Femur (tissue), 1 donor: ENCODE measurements at places on chromosomes 2 and 18.
A peak's percentile ranks its signal among the peaks of the same experiment; 100 is the strongest.

DNA sequence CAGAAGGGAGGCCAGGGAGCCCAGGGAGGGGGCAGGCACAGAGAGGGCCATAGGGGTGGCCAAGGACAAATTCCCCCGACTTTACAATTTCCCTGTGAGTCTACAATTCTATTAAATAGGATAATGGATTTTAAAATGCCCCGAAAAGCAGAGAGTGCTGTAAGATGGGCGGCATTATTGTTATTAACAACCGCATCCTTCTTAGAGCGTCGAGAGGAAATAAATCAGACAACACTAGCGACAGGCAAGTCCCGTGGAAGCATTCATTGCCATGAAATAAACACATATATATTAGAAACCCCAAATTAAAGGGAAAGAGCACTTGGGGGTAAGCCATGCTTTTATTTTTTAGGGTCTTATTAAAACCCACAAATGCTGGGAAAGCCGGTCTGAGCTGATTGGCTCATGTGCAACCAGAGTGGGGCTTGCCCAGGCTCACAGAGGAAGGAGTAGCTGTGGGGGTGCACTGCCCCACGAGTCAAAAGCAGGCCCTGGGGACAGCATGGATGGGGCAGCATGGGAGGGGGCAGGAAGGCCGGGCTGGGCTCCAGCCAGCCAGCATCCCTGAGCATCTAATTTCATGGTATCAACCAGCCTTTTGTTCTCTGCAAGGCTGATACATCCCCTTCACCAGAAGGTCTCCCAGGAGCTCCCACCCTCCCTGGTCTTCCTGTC lies 187.1 kb downstream of the CELF4 start:
- DNase-seq: no peak

DNA sequence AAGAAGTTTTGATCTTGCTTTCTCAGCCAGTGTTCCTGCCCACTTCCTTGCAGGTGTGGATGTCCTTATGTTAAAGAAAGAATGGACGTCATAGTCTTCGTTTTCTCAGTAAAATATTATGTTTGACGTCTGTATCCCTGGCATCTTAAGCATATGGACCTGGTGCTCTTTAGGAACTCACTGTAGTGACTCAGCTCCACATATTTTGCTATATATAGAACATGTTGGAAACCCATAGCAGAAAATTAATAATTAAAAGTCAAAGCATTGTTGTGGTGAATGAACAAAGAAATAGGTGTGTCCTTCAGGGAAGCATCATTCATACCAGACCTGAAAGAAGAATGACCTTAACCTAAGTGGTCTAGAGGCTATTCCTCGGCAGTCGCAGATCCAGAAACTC lies 196.1 kb downstream of the MCFD2 start:
- no peak for DNase-seq

- DNase-seq: no peak
Observed at GRCh38 chr18:46068763-46069162, 3.3 kb downstream of the PSTPIP2 start.

DNA sequence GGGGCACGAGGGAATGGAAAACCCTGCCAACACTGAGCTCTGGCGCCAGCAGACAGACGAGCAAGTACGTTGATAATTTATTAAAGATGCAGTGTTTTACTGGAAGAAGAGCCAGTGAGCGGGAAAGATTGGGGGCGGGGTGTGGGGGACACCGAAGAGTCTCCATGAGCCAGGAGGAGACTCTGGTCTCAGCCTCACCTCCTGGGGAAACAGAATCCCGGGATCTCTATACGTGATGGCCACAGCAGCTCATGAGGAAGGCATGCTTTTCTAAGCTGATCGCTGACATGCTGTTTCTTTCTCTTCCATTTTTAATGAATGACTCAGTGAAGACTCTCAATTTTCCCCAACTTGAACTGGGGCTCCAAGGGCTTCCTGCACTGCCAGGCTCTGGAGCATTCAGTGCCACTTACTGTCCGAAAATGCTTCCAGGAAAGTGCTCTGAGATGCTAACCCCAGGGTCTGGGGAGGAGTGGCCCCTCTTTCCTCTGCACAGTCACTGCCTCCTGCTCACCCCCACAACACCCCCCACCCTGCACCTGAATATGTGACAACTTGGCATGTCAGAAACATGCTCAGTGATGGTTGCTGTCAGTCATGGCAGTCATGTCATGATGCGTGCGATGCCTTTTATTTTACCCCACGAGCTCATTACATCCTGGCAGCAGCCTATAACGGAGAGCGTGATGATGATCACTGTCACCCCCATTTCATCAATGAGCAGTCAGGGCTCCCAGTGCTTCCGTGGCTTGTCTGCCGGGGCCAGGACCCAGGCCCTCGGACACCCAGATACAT lies 164.2 kb upstream of the CAPN13 start:
- DNase-seq: no peak

DNA sequence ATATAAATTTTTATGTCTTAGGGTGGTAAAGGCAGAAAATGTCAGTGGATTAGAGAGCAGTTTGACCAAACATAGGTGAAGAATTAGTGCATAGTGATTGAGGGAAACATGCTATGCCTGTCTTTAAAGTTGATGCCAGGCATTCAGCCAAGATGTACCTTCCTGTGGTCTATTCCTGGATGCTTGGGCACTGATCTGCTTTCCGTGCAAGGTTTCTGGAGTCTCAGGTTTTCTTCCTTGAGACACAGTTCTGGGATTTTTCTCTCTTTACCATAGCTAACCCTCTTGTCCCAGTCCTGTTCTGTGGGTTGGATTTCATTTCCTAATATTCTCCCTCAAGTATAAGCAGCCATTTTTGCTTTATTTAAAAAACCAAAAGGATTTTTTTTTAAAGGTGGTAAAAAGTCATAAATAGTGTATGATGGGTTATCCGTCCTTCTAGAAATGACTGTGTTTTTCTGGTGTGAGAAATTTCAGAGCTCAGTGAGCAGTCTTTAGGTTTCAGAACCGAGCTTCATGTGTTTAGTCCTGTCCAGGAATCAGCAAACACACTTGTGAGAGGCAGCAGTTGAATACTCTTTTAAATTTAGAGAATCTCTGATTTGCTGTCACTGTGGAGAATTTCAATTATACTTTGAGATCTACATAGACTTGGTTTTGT lies 43.0 kb upstream of the CYBRD1 start:
- DNase-seq: no peak

DNA sequence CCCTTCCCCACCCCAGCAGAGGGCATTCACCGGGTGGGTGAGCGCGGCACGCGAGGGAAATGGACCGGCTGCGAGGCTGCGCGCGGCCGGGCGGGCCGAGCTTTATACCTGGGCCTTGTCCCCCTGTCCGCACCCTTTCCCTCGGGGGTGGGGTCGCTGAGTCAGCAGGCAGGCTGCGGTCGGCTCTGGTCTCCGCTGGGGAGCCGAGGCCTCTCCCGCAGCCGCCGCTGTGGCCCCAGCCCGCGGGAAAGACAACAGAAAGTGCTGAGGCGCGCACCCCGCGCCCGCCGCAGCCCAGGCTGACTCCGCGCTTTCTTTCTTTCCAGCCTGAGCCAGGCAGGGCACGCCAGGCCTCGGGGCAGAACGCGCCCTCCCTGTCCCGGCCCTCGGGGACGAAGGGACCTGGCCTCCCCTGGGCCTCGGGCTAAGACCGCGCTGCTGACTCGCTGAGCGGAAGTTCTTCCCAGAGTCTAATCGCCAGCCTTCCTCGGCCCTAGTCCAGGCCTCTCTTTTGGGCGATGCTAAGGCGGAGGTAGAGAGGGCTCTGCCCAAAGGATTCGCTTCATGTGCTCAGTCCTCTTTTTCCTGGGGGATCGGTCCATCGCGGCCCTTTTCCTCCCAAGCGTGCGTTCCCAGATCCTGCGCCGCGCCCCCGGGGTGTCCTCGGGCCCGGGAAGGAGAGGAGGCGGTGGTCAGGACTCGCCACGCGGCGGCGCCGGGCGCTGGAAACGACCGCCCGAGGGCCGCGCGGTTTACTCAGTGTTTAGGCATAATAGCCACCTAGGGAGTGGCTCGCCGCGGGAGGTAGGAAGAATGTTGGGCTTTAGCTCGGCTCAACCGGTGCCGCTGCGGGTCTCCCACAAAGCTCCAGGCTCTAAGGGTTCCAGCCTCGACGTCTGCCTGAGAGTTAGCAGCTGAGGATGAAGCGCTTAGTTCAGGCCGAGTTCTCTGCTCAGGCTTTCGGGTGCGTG lies at the start of gene CRYBA2:
TSS of gene CRYBA2 (minus strand) at position 78 of the 971 bp plus-strand sequence. CDS start 246 bp downstream, outside the sequence.
- DNase-seq: no peak

- DNase-seq: no peak
Observed at GRCh38 chr2:153476491-153476815, 2.1 kb downstream of the RPRM start.

GRCh38 chr2:11389551-11390398 lies 45.3 kb upstream of the ROCK2 start:
- peak; percentile 58 for DNase-seq

- no peak for DNase-seq
Observed at GRCh38 chr18:45802814-45803492, 22.5 kb upstream of the SIGLEC15 start.

- DNase-seq: no peak
Observed at GRCh38 chr2:19769513-19769912, 132.3 kb downstream of the TTC32 start.

- peak; percentile 86 for DNase-seq
Observed at GRCh38 chr18:48781163-48781987, 169.4 kb downstream of the SMAD7 start.

GRCh38 chr2:228798458-228799207 lies 472.5 kb downstream of the PID1 start:
- DNase-seq: no peak

- DNase-seq: no peak
Observed at GRCh38 chr2:124585277-124585676, 560.2 kb downstream of the CNTNAP5 start.

- DNase-seq: no peak
Observed at GRCh38 chr2:232568161-232568560, 17.7 kb downstream of the EIF4E2 start.

DNA sequence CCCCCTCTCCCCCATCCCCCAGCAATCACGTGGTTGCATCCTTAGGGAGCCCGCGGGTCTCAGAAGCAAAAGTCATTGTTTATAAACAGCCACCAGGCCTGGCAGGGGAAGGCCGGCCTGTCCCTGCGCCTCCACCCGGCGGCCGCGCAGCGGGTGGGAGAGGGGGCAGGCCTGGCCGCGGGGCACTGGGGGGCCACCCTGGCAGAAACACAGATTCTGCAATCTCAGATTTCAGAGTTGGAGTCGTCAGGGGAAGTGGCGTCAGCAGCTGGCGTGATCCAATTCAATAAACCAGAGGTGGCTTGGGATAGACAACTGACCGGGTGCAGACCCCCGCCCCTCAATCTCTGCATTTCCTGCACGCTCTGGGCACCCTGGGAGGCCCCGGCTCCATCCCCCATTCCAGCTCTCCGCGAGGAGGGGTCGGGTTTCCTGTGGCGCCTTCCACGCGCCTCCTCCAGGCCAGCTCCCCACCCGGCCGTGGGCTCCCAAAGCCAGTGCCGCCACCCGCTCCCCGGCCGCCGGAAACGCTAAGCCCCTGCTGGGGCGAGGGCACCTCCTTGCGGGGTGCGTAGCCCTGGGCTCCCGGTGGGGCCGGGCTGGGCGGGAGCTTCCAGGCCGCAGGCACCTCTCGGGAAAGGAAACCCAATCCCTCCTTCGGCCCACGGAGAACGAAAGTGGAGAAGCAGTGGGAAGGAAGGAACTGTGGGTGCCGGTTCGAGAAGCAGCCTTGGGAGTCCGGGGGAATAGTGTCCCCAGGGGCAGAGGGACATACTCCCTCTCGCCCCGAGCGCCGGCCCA lies 1.1 kb downstream of the BIN1 start:
- DNase-seq: peak; percentile 79

DNA sequence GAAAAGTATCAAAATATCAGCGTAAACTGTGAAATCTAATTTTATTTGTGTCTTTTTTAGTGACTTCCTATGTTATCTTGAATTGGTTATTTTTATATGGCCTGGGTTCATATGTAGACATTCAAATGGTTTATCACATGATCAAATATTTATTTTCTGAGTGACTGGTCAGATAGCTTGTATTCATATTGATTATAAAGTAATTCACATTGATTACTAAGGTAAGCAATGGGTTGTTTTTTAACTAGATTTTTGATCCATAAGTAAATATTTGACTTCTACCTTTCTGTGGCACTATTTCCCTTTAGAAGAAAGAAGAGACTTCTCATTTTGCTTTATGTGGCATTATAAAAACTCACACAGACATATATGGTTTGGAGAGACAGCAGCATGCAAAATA lies 260.5 kb downstream of the TCF4 start:
- DNase-seq: no peak

- DNase-seq: no peak
Observed at GRCh38 chr2:88735853-88736252, 44.4 kb downstream of the RPIA start.

DNA sequence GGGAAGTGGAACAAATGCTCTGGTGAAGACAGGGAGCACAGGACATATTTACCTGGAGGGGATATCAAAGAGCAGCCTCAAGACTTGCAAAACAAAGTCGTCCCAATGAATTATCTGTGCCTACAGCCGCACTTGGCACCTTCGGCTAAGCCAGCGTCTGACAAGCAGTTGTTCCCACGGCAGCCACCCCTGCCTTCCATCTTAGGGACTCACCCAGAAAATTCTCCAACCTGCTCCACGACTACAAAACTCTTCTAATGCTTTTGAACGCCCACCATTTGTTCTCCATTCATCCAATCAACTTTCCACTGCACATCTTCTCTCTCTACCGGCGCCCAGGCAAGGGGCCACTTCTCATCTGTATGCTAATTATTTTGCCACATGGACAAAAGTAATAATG lies 7.0 kb downstream of the MYT1L start:
- DNase-seq: no peak

DNA sequence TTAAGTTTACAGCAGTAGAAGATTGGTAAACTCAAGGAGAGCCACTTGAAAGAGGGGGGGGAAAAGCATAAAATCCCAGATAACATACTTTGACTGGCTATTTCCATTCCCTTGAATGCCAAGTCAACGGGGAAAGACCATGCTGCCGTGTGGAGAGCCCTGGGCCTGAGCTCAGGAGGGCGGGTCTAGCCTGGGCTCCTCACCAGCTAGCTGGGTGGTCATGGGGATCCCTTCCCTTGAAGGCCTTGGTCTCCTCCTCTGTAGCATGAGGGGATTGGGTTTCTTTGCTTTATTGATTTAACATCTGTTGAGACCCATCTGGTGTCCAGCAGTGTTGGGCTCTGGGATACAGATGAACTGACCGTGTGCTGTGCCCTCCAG lies 35.0 kb downstream of the TEX51 start:
- no peak for DNase-seq

GRCh38 chr2:238286095-238286494 lies 2.3 kb downstream of the PER2 start:
- no peak for DNase-seq

DNA sequence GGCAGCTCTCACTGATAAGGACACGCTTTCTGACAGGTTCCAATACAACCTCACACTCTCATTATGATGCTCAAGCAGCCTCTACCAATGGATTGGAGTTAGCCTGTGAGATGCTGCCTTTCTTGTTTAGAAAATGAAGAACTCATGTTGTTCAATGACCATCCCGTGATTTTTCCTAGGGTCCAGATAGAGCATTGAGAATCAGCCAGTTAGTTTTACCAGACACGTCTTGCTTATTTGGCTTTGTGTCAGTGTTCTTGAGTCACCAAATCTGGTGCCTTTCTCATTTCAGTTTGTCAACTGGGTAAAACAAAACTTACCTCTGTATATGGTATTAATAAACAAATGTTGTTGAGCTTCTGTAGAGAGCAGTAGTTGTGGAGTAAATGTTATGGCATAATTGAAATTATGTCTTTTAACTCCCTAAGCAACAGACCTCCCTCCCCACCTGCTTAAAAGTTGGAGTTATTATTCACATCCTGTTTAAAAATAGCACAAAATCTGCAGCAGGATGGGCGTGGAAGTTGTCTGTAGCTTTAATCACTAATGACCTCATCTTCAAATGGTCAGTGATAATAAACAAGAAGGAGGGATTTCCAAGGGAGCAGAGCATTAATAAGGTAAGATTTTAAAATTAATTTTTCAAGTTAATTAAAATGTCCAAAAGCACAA lies 167.3 kb downstream of the HRH4 start:
- no peak for DNase-seq
